Stimulated activated CD4-positive, alpha-beta T cell treated with anti-CD3 and anti-CD28 coated beads, Interleukin-2, amount 100 ng/mL, for 24 hours (primary cell): ENCODE measurements at places on chromosomes 7 and 10.

- DNase-seq: peak; percentile 69
These were observed at the start of gene LRCH4 for GRCh38 chr7:100585511-100586265. Gene LRCH4, minus strand, starts transcription at chr7:100586129. Its CDS starts 29 bp downstream, at chr7:100586100.

- no peak for DNase-seq
These were observed 487.6 kb upstream of the MBL2 start for GRCh38 chr10:53260213-53260612.

DNA sequence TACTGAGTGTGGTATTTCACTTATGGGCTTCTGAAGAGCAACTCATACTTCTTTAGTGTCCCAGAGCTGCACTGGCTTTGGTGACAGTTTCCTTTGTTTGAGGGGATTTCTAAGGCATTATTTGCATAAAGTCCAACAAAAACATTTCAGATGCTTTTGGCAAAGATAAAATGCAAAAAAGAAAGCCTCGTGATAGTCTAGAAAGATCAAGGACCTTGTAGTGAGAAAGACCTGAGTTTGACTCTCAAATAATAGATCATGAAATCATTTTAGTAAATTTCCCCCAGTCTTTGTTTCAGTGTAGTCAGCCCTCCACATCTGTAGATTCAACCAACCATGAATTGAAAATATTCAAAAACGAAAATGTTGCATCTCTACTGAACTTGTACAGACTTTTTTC, 107.4 kb downstream of the EEPD1 start:
- DNase-seq: no peak

DNA sequence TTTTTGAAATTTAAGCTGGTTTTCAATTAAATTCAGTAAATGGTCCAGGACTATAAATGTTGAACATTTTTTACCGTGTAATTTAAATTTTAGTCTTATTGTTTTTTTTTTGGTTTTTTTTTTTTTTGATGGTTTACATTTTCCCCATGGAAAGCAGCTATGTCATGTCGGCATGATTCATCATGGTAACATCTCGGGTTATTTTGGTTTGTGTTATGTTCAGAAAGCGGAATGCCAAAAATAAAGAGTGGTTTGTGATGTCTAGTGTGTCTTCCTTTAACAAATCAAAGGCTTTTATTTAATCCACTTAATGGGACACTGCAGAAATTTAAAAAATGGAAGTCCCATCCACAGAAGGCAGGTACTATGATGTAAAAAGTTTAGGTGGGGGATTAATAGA, 58.5 kb downstream of the TRUB1 start:
- DNase-seq: no peak

GRCh38 chr7:76318488-76319353, 16.2 kb downstream of the HSPB1 start:
- peak; percentile 71 for DNase-seq

- DNase-seq: no peak
These were observed 32.4 kb downstream of the ITIH5 start for GRCh38 chr10:7634142-7634894.

GRCh38 chr7:158109364-158110033, 478.1 kb downstream of the PTPRN2 start:
- DNase-seq: no peak

- DNase-seq: no peak
These were observed 30.3 kb upstream of the GRB10 start for GRCh38 chr7:50812841-50813475.

GRCh38 chr7:155398944-155399343, 59.0 kb upstream of the EN2 start:
- no peak for DNase-seq

GRCh38 chr7:74026903-74027682, 880 bp upstream of the ELN start:
- peak; percentile 67 for DNase-seq

- no peak for DNase-seq
These were observed 527.8 kb downstream of the MDFIC start for GRCh38 chr7:115449689-115450088.

DNA sequence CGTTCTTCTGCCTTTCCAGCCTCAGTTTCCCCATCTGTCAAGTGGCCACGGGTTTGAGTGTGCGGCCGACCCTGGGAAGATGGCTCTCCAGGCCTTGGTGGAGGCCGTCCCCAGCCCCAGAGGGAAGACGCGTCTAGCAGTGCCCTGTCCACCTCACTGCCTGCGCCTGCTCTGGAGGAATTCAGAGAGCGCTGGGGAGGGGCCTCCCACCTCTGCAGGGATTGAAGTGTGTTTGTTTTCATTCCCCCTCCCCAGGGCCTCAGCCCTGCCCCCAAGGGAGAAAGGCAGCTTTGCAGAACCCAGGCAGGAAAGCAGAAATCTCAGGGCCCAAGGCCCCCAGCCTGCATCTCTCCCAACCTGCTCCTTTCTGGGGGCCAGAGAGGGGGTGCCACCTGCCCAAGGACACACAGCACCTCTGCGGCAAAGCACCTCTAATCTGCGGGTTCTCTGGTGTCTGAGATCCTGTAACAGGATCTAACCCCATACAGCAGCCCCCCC, 91.0 kb downstream of the MICALL2 start:
- DNase-seq: no peak

GRCh38 chr7:53119514-53119941, 84.1 kb downstream of the POM121L12 start:
- DNase-seq: no peak

DNA sequence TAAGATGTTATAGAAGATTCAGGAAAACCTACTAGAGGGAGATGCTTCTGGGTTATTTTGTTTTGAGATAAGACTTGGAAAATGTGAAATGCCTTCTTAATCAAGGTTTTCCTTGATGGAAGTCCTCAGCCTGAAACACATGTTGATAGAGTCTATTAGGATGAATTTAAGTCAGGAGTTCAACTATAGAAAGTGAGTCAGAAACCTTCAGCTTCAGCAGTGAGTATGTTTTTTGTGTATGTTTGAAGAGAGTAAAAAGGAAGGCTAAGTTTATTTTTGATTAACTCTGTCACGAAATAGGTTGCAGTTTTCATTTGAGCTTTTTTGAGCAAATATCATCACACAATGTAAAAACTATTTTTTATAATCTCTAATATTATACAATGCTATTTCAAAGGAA, 114.6 kb downstream of the HGF start:
- DNase-seq: no peak

- DNase-seq: no peak
These were observed 654.6 kb downstream of the TNS3 start for GRCh38 chr7:46927131-46927810.

DNA sequence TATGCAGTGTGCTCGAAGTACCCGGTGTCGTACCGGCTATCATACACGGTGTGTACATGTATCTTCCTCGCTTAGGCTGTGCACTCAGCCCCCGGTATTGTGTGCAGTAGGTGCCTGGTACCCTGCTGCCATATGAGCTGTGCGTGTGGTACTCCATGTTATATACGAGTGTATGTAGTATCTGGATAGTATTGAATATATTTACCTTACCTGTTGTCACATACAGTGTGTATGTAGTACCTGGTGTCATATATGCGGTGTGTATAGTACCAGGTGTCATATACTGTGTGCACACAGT, 1.2 kb downstream of the ZMYND11 start:
- DNase-seq: no peak

DNA sequence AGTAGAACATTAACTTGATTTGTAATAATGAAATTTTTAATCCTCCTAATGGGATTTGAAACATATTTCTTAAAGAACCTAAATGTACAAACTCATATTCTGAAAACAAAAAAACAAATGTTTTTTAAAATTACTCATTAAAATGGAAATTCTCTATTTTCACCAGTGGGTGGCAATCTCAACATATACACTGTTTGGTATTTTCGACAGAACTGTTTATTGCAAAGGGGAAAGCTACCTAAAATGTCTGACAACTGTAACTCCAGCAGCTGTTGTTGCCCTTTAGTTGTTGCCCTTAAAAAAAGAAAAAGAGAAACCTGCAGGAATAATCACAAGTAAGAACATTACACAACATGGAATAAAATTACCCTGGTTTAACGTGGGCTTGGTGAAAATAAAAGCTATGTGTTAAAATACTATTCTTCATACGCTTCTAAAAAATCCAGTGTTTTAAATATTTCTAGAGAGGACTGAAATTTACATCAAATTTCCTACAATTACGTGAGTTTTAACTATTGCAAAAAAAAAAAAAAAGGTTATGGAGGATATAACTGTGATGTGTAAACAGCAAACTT, 54.5 kb downstream of the COL1A2 start:
- DNase-seq: no peak
